Mesothelial cell of epicardium (in vitro differentiated cells): ENCODE measurements at places on chromosomes 6 and 20.

GRCh38 chr20:10581823-10582222, 92.0 kb downstream of the JAG1 start:
- no peak for DNase-seq

GRCh38 chr6:123802351-123802696, 1.3 kb upstream of the NKAIN2 start:
- DNase-seq, result no peak

DNA sequence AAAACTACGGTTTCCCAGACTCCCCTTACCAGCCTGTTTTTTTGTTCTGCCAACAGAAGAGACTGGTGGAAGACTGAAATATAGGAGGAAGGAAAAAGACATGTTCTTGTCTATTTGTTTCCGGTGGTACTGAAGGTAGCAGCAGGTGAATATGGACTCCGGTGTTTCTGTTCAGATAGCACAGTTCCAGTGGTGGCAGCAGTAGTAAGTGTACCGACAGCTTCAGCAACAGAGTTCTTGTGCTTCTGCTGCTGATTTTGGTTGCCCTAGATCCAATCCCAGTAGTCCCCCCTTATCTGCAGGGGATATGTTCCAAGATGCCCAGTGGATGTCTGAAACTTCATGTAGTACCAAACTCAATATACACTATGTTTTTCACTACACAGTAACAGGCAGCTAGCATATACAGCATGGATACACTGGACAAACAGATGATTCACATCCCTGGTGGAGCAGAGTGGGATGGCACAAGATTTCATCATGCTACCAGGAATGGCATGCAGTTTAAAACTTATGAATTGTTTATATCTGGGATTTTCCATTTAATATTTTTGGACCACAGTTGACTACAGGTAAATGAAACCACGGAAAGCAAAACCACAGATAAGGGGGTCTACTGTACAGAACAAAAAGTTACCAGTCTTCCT, 301.8 kb downstream of the BTBD9 start:
- DNase-seq, result no peak

DNA sequence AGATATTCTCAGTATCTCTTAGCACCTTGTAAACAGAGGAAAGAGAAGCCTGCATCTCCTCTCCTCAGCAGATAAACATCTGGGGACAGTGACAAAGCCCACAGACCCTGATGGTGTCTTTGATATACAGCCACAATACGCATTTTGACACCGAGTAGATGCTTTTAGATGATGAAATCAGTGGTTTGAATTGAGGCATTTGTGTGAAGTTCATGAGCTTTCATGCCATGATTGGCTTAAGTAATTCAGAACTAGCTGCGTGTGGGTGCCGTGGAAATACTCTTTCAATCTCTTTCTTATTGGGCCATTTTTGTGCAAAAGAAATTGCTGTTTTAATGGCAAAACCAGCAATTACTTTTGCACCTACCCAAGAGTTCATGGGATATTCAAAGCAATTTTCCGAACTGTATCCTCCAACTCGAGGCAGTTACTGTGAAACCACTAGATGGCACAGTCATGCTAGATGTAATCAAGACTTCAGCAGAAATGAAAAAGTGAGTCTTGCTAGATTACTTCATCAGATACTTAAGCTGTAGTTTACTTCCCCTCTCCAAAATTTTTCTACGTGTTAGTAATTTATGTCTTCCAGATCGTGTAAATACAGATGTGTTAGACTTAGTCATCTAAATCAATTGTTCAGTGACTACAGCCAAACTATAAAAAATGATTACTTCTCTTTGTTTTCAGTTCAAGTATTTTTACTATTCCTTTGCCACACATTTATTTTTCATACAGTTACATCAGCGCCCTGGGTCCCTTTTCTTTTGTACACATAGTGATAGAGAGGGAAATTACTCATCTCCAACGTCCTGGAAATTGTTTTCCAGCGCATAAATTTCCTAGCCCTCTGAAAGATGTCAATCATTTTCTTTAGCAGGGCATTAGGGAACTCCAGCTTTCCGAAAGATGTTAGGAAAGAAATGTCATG, 49.4 kb downstream of the IYD start:
- no peak for DNase-seq

DNA sequence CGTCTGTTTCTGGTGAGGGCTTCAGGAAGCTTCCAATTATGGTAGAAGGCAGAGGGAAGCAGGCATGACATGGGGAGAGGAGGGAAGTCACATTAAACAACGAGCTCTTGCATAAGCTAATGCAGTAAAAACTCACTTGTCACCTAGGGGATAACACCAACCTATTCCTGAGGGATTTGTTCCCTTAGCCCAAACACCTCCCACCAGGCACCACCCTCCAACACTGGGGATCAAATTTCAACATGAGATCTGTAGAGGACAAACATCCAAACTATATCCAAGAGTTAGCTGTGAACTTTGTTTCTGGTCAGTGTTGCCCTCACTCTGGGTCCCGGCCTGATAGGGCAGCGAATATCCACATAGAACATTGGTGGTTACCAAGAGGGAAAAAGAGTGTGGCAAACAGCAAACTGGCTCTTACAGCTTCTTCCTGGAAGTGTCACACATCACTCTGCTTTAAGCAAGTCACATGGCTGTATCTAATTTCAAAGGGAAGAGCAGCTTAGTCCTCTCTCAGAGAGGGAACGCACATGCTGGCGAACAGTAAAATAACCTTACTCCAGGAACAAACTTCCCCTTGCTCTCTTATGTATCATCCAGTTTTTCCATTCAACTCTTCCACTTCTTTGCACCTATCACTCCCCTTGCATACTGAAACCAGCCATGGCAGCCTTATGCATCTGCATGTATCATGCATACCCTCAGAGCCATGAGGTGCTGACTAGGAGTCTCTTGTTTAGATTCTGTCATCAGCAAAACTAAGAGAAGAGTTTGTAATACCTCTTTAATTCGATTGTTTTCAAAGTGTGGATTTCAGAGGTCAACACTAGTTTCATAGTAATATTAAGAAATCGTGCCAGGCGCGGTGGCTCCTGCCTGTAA, 4.8 kb upstream of the MOCS1 start:
- no peak for DNase-seq

DNA sequence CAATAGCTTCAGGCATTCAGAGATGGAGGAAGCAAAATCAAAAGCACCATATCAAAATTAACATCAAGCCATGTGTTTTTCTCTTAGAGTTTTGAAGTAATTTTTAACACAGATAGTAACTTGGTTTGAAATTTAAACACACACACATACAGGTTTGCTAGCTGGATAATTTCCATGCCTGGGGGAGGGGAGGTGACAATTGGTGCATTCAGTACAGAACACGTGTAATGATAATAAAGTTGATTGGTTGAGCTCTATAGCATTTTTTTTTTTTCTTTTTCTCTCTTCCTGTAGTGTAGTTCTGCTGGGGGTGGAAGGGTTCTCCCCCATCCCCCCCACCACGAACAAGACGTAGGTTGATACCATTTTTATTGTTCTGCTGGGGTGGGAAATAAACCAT, 564.8 kb downstream of the LMBRD1 start:
- no peak for DNase-seq

DNA sequence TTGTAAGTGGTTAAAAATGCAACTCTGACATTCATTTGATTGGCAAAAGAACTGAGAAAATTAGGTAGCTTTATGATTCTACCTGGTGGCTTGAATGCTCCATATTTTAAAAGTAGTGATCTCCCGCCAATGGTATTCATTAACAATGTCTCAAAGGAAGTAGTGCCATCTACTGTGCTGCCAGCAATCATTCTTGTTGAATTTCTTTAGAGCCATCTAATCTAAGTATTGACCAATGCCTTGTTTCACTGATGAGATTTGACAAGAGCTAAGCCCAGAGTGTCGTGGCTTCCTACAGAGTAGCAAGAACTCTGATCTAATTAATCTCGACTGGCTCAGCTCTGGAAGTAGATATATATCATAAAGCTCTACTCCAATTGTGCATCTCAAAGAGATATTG, 696.7 kb downstream of the C6orf118 start:
- no peak for DNase-seq

- DNase-seq, result no peak
Observed at GRCh38 chr6:63272397-63272796, 47.4 kb downstream of the LGSN start.

DNA sequence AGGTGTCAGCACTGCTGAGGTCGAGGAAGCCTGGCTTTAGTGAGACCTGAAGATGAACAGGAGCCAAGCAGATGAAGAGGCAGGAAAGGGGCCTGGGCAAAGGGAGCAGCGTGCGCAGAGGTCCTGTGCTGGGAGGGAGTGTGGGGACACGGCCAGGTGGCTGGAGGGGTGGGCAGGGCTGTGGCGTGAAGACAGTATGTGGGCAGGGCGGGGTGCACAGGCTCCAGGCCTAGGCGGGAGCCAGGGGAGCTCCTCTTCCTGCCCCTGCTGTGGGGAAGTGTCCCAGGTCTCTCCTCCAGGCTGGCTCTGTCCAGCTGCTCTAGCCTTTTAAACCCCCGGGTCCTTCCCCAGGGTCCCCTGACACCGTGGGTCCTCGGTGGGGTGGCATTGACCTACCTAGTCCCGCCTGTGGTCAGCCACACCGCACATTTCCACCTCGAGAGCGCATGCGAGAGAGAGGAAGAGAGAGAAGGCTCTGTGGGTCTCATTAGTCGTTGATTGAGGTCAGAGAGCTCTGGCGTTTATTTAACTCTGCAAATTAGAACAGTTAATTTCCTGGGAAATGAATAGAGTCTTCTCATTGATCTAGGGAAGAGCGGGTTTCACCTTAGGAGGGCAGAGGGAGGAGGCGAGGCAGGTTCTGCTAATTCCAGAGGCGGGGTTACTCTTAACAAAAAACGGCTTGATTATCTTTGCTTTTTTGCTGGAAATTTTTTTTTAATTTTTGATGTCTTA, 68.8 kb downstream of the CDH4 start:
- DNase-seq, result no peak
